Activated CD4-positive, alpha-beta T cell treated with anti-CD3 and anti-CD28 coated beads, Interleukin-2, Interleukin-6, amounts not matched to agents 100 ng/mL and 50 ng/mL, durations not matched to agents 16 hours and 8 hours (primary cell): ENCODE measurements at places on chromosomes 16 and 17.

GRCh38 chr16:69922200-69922599 is 28.9 kb upstream of the CLEC18A start:
- DNase-seq = no peak

DNA sequence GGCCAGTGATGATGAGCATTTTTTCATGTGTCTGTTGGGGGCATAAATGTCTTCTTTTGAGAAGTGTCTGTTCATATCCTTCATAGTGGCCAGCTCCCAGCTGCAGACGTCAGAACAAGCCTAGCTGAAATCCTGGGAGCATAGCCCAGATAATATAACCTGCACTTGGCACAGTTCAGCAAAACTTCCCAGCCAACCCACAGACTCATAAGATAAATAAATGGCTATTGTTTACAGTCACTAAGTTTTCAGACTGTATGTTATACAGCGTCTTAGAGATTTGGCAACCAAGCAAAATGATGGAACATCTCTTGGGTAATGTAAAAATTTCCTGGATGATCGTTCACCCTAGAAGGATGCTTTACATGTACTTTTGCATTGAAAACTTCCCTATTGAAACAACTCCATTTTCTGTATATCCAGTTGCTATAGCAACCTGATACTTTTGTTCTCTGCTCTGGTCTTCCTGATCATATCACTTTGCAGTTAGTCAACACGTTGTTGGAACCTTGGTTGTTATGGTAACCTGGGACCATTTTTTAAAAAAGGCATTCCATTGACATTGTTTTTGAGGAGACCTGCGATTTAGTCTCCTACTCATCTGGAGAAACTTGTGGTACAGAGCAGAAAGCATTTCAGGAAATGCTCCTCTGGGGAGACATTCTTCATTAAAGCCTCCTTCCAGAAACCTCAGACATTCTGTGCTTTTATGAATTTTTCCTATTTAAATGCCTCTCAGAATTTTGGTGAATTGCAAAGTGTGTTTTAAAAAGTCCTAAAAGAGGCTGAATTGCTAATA is 378.7 kb downstream of the HS3ST4 start:
- no peak for DNase-seq

DNA sequence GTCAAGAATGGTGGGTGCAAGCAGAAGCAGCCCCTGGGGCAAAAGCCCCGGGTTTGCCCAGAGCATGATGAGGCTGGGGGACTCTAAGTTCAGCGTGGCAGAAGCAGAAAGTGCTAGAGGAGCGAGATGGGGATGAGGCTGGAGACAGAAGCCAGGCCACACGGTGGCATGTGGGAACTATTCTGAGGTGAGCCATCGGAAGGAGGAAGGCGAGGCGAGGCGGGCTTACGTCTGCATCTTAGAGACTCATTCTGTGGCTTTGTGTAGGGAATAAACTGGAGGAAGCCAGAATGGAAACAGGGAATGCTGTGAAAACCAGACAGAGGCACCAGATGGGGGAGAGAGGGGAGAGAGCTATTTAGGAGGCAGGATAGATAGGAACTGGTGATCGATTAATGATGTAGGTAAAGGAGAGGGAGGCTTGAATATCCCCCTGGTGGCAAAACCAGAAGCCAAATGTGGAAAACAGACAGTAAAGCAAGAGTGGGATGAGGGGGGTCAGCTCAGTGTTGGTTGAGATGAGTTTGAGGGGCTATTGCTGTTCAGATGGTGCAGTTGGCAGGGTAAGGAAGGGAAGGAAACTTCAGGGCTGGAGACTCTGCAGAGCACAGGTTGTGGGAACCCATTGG is 3.1 kb upstream of the TNFSF13 start:
- no peak for DNase-seq

- no peak for DNase-seq
Measured at GRCh38 chr17:55673743-55674506, 48.7 kb downstream of the TMEM100 start.

DNA sequence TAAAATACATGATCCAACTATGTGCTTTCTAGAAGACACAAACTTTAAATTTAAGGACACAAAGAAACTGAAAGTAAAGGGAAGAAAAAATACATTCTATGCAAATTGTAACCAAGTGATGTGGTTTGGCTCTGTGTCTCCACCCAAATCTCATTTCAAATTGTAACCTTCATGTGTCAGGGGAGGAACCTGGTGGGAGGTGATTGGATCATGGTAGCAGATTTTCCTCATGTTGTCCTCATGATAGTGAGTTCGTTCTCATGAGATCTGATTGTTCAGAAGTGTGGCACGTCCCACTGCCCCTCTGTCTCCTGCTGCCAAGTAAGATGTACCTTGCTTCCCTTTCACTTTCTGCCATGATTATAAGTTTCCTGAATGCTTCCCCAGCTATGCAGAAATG is 15.0 kb downstream of the OR1A1 start:
- DNase-seq = no peak
